Small intestine (tissue), 16 donors: ENCODE measurements at places on chromosomes 13 and 19.

GRCh38 chr13:113616991-113617749 is 32.6 kb downstream of the TFDP1 start:
- H3K4me1 ChIP-seq: no peaks in the 10 kb centered on the region
- no peaks in the 10 kb centered on the region for H3K36me3 ChIP-seq
- DNase-seq: peak; percentile 22
- no peak overlapping the region for H3K27ac ChIP-seq
- no peaks in the 10 kb centered on the region for H3K27me3 ChIP-seq
- no peak overlapping the region for H3K4me3 ChIP-seq

DNA sequence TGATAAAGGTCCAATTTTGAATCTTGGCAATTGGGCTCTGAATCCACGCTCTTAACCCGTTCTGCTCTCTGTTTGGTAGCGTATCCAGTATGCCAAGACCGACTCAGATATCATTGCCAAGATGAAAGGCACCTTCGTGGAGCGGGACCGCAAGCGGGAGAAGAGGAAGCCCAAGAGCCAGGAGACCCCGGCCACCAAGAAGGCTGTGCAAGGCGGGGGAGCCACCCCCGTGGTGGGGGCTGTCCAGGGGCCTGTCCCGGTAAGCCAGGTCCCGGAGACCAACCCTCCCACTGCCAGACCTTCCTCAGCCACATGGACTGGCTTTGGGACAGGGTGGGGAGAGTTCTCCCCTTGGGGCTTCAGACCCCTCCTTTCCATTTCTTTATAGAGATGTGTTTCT is 8.3 kb downstream of the SNRPA start:
- H3K4me1 ChIP-seq: no peaks in the 10 kb centered on the region
- no peaks in the 10 kb centered on the region for H3K27me3 ChIP-seq
- peaks cover 36% of the 10 kb centered on the region for H3K36me3 ChIP-seq
- no peak overlapping the region for H3K27ac ChIP-seq
- no peak for DNase-seq

DNA sequence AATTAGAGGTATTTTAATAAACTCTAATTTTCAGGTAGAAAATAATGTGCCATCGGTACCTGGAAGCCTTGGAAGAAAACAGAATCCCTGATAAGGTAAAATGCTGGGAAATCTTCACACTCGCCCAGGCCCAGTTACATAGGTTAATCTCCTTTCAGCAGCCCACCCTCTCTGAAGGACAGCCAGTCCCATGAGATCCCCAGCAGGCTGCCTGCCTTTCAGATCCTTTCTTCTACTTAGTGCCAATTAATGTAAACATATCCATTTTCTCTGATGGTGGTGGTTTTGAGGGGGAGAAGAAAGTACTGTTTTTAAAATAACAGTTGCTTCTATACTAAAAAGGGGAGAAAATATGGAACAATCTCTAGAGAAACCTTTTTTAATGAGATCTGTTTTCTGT is 12.2 kb downstream of the SMAD9 start:
- no peak for DNase-seq
- no peak overlapping the region for H3K27ac ChIP-seq

- no peak overlapping the region for H3K27ac ChIP-seq
- no peaks in the 10 kb centered on the region for H3K27me3 ChIP-seq
- no peaks in the 10 kb centered on the region for H3K36me3 ChIP-seq
- no peaks in the 10 kb centered on the region for H3K4me1 ChIP-seq
These were observed 11.4 kb upstream of the ZNF724 start for GRCh38 chr19:23261496-23262020.

DNA sequence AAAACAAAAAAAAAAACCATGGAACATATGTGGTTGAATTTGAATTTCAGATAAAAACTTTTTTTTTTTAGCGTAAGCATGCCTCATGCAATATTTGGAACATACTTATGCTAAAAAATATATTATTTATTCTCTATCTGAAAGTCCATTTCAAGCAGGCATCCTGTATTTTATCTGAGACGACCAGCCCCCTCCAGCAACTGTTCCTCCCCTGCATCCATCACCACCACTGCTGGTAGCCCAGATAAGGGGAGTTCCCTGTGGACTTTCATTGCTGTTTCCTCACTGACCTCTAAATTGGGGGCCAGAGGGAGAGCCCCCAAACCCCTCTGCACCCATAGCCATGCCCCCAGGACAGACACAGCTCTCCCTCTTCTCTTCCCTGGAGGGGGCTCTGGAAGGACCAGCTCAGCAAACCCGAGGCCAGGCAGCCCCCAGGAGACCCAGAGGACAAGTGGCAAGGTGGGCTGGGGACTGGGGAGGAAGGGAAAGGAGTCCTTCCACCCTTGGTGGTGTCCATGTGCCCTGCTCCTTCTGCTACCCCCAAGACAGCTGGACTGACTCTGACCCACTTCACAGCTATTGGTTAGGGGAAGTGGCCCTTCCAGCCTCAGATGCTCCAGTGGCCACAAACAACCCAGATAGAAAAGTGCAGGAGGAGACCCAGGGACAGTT is 6.6 kb upstream of the SIGLEC12 start:
- H3K4me3 ChIP-seq: no peak overlapping the region
- H3K27ac ChIP-seq: no peak overlapping the region
- no peaks in the 10 kb centered on the region for H3K36me3 ChIP-seq
- no peaks in the 10 kb centered on the region for H3K27me3 ChIP-seq

- H3K36me3 ChIP-seq: no peaks in the 10 kb centered on the region
- H3K27me3 ChIP-seq: peaks cover 2% of the 10 kb centered on the region
- H3K27ac ChIP-seq: no peak overlapping the region
- no peaks in the 10 kb centered on the region for H3K4me1 ChIP-seq
- no peak overlapping the region for H3K4me3 ChIP-seq
- DNase-seq: no peak
These were observed 59.8 kb downstream of the TRPM4 start for GRCh38 chr19:49217382-49217781.

- H3K4me3 ChIP-seq: no peak overlapping the region
- no peaks in the 10 kb centered on the region for H3K27me3 ChIP-seq
- no peaks in the 10 kb centered on the region for H3K36me3 ChIP-seq
- DNase-seq: no peak
- no peaks in the 10 kb centered on the region for H3K4me1 ChIP-seq
- H3K27ac ChIP-seq: no peak overlapping the region
These were observed 63.4 kb downstream of the SLAIN1 start for GRCh38 chr13:77760893-77761292.

DNA sequence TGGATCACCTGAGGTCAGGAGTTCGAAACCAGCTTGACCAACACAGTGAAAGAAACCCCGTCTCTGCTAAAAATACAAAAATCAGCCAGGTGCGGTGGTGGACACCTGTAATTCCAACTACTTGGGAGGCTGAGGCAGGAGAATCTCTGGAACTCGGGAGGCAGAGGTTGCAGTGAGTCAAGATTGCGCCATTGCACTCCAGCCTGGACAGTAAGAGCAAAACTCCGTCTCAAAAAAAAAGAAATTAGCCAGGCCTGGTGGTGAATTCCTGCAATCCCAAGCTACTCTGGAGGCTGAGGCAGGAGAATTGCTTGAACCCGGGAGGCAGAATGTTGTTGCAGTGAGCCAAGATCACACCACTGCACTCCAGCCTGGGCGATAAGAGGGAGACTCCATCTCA is 12.2 kb upstream of the FBXW9 start:
- H3K27me3 ChIP-seq: no peaks in the 10 kb centered on the region
- DNase-seq: no peak
- no peak overlapping the region for H3K27ac ChIP-seq
- no peak overlapping the region for H3K4me3 ChIP-seq
- no peaks in the 10 kb centered on the region for H3K4me1 ChIP-seq

GRCh38 chr13:104315606-104316005 is 1249.4 kb upstream of the SLC10A2 start:
- H3K27me3 ChIP-seq: no peaks in the 10 kb centered on the region
- H3K4me1 ChIP-seq: no peaks in the 10 kb centered on the region

- H3K4me3 ChIP-seq: no peak overlapping the region
- peak; percentile 59 for DNase-seq
- peak overlapping the region; percentile 62 for H3K27ac ChIP-seq
- H3K36me3 ChIP-seq: no peaks in the 10 kb centered on the region
- H3K27me3 ChIP-seq: no peaks in the 10 kb centered on the region
- H3K4me1 ChIP-seq: peaks cover 8% of the 10 kb centered on the region
These were observed 7.8 kb downstream of the SMARCA4 start for GRCh38 chr19:10968527-10969135.

- no peak for DNase-seq
- no peak overlapping the region for H3K4me3 ChIP-seq
- H3K27me3 ChIP-seq: no peaks in the 10 kb centered on the region
These were observed 2136.8 kb downstream of the PCDH9 start for GRCh38 chr13:65093357-65093756.
